ENCODE measurements at places on chromosomes 5 and 9.

DNA sequence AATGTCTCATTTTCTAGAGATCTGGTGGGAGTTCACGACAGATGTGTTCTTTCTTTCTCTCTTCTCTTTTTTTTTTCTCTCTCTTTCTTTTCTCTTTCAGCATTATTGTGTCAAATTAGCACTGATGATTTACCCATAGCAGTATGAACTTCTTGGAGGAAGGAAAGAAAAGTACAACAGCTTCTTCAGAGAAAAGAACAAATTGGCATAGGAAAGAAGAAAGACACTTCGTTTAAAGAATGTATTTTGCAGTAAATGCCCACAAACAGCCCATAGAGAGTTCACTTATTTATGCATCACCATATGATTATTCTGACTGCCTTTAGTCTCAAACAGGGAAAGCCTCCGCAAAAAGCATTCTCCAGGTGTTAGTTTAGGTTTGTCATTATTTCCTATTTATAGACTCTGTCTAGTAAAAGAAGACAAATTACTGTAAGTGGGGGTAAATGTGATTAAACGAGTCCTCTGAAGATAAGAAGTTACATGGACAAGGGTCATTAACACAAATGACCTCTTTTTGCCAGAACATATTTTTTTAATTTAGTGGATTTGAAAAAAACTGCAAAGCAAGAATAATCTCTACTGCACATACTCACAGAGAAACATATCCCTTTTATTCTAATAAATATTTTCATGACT is 68.0 kb downstream of the POU5F2 start:
- no peak for DNase-seq

DNA sequence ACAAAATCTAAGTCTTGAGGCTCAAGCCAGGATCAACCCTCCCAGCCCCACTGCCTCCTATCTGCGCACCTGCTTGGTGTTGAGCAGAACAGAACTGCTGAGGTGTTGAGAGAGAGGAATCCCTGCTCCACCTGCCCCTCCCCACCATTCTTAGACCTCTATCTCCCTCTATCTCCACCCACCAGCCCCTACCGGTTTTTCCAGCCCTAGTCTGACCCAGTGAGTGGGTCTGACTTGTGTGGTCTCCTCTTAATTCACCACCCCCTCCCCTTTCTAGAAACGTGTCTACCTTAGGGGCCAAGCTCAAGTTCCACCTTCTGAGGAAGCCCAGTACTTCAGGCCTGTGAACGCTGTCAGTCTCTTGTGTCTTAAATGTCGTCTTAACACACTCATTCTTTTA is 93.7 kb downstream of the ARHGAP26 start:
- DNase-seq, result no peak

DNA sequence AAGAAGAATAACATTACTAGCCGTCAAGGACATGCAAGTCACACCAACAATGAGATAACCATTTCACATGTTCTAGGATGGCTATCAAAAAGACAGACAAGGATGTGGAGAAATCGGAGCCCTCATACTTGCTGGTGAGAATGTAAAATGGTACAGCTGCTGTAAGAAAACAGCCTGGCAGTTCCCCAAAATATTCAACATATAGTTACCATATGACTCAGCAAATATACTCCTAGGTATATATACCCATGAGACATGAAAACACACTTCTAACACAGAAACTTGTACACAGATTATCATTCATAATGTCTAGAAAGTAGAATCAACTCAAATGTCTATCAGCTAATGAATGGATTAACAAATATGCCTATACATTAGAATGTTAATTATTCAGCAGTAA is 105.4 kb upstream of the PCAT7 start:
- no peak for DNase-seq

DNA sequence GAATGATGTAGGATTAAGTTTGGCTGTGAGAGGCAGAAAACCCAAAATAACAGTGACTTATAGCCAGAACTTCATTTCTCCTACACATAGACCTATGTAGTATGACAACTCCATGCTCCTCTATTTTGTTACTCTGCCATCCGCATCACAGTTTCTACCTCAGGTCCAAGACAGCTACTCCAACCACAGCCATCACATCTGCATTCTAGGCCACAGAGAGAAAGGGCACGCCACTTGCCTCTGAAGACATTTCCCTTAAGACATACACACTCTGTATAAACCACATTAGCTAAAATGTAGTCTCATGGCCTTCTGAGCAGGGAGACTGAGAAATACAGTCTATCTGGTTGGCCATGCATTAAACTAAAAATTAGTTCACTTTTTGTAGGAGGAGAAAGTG is 10.0 kb downstream of the SPINK4 start:
- no peak for DNase-seq

DNA sequence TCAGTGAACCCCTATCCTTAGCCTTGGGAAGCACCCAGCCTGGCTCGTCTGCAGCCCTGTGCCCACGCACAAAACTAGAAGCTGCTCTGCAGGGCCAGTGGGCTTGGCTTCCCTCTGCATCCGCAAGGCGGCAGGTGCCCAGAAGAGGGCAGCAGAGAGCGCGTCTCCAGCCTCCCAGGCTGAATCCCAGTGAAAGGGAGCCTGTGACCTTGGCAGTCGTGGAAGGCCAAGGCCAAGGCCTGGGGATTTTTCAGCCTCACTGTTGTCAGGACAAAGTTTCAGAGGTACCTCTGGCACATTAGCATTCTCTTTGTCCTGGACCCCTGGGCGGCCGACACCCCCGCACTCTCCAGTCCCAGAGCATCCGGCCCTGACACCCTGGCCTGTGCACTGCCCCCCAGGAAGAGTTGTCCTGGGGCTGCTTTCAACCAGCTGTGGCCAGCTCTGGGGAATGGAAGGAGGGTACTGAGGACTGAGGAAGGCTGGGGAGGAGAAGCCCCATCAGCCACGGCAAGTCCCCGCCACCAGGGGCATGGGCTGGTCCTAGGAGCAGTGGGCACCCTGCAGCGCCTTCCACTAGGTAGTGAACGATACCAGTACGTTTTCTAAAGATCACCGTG is 63.6 kb upstream of the IL17B start:
- DNase-seq, result peak; percentile 53

All from activated T-helper 1 cell treated with anti-CD3 and anti-CD28 coated beads, Interleukin-2, amount 50 U/mL, for 16 hours (primary cell).